ENCODE measurements at places on chromosomes 13 and 19.
A peak's percentile ranks its signal among the peaks of the same experiment; 100 is the strongest.

DNA sequence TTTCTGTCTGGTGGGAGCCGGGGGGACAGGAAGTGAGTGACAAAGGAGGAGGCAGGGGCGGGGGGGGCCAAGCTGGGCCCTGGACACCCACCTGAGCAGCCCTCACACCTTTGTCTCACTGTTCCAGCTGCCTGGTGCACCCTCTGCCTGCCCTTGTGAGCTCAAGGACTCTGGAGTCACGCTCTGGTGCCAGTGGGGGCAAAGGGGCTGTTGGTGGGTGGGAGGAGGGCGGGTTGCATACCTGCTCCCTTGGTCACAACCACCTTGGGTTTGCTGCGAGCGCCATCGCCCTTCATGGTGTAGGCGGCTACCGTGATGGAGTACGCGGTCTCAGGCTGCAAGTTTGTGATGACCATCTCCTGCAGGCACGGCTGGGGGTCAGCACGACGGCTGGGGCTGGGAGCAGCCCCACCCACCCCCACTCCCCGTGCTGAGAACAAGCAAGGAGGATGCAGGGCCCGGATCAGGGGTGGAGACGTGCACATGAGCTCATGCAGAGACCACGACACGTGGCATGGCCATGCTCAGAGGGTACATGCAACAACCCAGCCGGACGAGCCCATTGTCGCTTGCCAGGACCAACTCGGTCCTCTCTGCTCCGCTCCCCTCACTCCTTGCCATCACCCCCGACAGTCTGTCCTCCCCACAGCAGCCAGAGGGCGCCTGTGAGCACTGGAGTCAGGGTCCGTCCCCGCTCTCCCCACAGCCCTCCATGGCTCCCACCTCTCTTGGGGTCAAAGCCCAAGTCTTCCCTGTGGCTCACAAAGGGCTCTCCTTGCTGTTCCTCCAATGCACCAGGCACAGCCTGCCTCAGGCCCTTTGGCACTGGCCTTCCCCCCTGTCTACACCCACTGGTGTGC is 114.9 kb downstream of the PTPRS start:
- DNase-seq: no peak

DNA sequence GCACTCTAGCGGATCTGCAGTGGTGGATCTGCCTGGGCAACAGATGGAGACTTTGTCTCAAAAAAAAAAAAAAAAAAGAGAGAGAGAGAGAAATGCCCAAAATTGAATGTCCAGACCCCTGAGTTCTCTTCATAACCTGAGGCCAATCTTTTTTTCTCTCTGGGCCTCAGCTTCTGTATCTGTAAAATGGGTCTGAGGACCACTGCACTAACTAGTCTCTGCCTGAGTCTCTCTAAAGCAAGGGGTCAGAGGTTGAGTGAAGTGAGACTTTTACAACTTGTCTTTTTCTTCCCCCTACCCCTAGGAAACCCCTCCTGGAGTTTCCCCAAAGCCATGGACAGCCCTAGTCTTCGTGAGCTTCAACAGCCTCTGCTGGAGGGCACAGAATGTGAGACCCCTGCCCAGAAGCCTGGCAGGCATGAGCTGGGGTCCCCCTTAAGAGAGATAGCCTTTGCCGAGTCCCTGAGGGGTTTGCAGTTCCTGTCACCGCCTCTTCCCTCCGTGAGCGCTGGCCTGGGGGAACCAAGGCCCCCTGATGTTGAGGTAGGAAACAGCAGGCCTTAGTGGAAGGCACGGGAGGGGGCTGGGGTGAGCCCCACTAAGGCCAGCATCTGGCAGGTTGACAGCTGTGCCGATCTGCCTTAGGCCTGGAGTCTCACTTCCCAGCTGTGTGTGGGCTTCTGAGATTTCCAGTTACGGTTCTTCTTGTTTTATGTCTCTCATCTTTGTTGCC is 1.8 kb downstream of the TMEM91 start:
- DNase-seq: peak; percentile 28

- DNase-seq: no peak
Measured at GRCh38 chr13:86601351-86601750, 802.1 kb upstream of the SLITRK6 start.

- DNase-seq: no peak
Measured at GRCh38 chr13:102089177-102089576, 312.7 kb downstream of the FGF14 start.

DNA sequence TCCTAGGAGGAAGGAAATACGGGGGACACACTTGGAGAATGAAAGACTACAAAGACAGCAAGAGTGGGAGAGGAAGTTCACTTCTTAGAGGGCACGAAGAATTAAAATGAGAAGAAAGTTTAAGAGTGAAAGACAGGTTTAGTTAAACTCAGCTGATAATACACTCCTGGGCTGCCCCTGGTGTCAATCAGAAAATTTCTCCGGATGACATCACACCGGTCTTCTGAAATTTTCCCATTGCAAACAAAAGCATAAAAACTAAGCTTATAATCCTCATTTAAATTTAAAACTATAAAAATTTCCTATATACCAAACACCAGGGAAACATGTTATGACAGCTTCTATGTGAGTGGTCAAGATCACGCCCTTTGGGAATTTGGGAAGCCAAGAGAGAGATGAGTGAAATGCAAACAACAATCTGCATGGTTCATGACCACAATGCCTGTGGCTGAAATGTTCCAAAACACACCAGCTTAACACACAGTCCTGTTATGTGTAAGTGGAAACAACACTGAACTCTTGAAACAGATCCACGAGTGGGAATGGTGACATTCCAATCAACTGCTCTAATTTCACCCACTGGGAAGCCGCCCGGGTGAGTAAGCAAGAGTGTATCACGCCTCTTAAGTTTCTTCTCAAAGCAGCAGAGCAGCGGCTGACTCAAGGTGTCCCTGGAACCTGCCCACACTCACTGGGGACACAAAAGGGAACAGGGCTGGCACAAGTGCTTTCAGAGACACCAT is 49.0 kb downstream of the BRD4 start:
- DNase-seq: no peak

- DNase-seq: no peak
Measured at GRCh38 chr13:105502193-105502592, 1033.3 kb downstream of the EFNB2 start.

- DNase-seq: peak; percentile 72
Measured at GRCh38 chr19:2327773-2328400, 499 bp downstream of the LSM7 start.

DNA sequence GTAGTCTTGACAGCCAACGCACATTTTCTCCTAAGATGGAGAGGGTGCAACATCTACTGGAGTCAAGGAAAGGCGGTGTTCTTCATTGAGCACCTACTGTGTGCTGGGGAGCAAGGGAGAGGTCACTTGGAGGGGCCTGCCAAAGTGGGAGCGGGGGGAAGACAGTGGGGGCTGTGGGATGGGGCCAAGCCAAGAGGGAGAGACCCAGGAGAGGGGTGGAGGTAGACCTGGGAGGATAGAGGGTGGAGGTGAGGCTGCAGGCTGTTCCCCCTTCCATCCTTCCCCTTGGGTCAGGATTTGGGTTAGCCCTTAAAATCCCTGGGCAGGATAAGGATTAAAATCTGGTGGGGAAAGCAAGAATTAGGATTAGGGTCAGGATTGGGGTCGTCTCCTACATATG is 1.7 kb upstream of the PLPP2 start:
- DNase-seq: no peak

DNA sequence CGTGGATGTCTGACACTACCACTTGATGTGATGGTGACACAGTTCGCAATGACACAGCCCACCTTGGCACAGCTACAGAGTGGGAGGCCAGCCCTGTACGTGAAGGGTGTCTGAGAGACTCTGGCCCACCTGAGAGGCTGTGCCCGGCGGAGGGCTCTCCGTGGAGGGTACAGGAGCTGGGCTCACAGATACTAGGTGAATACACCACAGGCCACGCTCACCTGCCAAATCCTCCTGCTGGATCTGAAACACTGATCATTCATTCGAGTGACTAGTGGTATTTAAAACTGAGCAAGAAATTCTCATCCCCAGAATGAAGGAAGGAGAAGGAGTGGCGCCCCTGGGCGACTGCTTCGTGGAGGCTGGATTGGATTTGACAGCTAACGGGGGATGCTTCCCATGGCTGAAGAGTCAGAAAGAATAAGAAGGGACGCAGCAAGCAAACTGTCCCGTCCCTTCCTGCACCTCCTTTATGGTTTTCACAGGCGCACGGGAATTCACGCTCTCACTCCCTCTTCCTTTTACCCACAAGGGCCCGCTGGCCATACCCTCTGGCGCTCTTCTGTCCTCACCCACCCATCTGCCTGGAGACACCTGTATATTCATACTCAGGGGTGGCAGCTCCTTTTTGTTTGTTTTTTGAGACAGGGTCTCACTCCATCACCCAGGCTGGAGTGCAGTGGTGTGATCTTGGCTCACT is 25.0 kb downstream of the CEBPG start:
- no peak for DNase-seq

DNA sequence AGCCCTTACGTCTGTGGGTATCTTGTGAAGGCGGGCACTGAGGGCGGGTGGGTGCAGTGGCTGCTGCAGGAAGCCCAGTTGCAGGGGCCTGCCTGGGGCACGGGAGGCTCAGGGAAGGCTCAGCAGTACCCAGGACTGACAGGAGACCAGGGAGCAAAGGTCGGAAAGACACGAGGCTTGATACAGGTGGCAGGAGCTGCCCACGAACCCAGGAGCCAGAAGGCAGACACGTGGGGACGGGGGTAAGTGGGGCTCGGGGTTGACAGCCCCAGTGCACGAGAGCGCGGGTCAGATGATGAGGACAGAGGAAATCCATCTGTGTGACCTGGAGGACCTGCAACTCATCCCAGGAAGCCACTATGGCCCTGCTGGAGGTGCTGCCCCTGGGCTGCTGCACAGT is 25.3 kb downstream of the ELAVL1 start:
- DNase-seq: no peak

- no peak for DNase-seq
Measured at GRCh38 chr19:29810504-29810871, 1.3 kb upstream of the CCNE1 start.

DNA sequence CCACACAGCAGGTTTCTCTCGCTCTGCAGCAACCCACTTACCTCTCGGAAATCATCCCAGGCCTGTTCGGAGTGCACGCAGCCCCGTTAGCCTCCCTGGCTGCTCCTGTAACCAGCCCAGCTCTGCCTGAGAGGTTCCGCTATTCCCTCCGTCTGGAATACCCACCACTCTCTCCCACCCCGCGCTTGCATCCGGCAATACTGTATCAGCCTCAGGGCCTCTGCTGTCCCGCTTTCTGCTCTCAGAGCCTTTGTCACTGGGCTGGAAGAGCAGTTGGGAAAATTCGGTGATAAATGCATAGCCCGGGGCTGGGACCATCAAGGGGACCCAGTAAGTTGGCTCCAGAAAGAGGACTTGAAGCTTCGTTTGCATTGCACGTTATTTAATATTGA is 759 bp upstream of the TLE6 start:
- no peak for DNase-seq

DNA sequence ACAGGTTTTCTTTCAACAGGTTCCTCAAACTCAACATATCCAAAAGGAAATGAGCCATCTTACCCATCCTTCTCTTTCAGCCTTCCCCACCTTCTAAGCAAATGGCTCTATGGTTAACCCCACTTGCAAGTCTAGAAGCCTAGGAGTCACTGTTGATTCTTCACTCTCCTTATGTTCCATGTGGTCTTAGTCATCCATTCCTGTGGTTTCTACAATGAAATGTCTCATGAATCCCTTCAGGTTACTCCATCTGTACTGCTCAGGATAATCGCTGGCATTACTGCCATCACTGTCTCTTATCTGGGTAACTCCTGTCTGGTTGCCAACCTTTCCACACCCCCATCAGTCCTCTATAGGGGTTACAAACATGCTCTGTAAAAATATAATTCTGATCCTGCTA is 381.3 kb downstream of the ENOX1 start:
- no peak for DNase-seq

GRCh38 chr19:35860436-35860817 is 3.7 kb downstream of the KIRREL2 start:
- no peak for DNase-seq

Data from iPS DF 19.7 (cell line).